ENCODE measurements at places on chromosomes 7 and 10.

GRCh38 chr7:41175435-41175834, 527.5 kb downstream of the INHBA start:
- DNase-seq: no peak

DNA sequence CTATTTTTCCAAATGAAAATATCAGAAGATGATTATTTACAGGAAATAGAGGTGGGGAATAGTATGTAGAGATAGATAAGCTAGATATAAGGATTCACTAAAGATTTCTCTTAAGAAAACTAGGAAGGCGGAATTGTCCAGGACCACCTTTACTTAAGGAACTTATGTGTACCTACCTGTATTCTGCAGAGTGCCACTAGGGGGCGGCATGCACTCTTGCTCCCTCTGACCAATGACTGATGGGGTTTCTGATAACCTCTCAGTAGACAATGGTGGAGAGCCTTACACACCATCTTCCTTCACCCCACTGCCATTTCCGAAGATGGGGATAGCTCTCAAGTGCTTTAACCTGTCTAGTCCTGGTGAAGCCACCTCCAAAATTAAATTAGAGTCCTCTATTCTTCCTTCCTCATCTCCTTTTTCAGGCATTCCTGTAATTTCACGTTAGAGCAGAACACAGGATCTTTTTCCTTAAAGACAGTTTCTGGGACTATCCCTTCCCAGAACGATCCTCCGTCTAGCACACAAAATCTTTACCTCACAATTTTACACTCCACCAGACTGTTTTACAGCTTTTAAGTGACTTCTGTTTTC, 453.1 kb downstream of the SORCS1 start:
- no peak for DNase-seq

- DNase-seq: no peak
These were observed at the start of gene CPA4 for GRCh38 chr7:130292682-130293257. CPA4 (plus strand) TSS chr7:130293161; CDS start chr7:130293181, 20 bp downstream.

DNA sequence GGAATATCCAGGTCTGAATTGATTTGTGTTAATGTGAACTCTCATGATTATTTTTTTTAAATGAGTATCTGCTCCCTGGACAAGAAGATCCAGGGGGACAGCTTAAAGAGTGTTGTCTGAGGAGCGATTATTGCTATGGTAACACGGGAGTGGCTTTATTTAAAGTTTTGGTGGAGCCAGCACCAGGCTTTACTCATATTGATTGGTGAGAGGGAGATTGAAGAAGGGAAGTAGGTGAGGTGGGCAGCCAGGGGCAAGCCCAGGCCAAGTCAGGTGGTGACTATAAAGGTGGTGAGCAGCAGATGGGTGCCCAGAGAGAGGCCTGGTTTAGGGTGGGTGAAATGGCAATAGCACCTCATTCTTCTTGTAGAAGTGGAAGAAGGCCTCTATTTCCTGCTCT, 10.2 kb upstream of the AGR2 start:
- no peak for DNase-seq
